ENCODE measurements at places on chromosomes 5 and 9.

GRCh38 chr9:38671372-38671731 is 48.6 kb downstream of the FAM240B start:
- no peak for DNase-seq

GRCh38 chr9:134618163-134618832 is 23.3 kb upstream of the COL5A1 start:
- no peak for DNase-seq

- DNase-seq, result no peak
Observed at GRCh38 chr5:25863811-25864210, 1174.6 kb downstream of the CDH9 start.

GRCh38 chr9:129250786-129251185 is 72.7 kb upstream of the IER5L start:
- DNase-seq, result no peak

DNA sequence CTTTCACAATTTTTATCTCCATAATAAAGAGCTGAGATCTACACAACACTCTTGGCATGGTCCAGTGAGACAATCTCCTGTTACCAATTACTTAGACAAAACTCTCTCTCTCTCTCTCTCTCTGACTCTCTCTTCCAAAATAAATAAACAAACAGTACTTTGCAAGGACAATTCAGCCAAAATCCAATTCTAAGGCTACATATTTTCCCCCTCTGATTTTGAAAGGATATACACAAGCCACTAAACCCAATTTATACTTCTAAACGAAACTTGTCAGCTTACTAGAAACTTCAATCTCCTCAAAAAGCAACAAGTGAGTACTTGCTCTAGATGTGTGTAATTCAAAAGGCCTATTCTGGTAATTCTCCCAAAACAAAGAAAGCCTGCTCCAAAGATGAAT is 26.3 kb upstream of the TNPO1 start:
- DNase-seq, result no peak

- DNase-seq, result no peak
Observed at GRCh38 chr5:44795496-44795895, 13.3 kb upstream of the MRPS30 start.

- DNase-seq, result no peak
Observed at GRCh38 chr5:77643654-77644370, 5.3 kb upstream of the OTP start.

DNA sequence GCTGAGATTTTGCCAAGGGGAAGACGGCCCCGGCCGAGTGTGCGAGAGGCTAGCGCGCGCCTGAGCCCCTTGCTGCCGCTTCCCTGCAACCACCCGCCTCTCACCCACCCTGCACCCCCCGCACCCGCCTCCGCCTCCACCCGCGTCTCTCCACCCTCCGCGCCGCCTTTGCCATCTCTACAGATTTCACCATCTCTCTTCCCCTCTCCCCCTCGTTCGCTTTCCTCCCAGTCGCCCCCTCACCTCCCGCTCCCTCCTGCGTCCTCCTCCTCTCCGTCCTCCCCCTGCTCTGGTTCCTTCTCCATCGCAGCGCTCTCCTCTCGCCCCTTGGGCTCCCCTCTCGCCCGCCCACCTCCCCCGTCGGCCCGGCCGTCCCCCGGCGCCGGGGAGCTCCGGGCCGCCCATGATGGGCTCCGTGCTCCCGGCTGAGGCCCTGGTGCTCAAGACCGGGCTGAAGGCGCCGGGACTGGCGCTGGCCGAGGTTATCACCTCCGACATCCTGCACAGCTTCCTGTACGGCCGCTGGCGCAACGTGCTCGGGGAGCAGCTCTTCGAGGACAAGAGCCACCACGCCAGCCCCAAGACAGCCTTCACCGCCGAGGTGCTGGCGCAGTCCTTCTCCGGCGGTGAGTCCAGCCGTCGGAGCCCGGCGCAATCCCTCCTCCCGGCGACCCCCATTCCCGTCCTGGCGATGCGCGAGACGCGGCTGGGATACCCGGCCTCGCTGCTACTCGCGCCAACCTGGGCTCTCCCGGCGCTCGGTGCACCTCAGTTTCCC is at the start of gene PRDM12:
Gene PRDM12 (plus strand): TSS at position 344 of the 778 bp plus-strand sequence. CDS start 60 bp downstream, at position 404.
- DNase-seq, result no peak

DNA sequence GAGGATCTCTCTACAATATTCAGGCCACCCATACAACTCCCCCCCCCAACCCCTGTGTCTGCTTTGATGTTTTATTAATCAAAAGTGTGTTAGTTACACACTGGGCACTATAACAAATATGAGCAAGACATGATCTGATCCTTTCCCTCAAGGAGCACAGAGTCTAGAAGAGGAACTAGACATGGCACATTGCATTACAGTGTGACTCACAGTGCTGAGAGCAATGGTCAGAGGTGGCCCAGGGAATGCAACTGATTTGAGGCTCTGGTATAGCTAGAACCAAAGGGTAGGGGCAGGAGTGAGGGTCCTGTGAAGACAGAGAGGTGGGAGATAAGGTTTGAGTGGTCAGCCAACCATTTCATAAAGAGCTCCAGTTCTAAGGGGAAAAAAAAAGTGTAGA is 539.2 kb downstream of the ACTL7B start:
- peak; percentile 9 for DNase-seq

DNA sequence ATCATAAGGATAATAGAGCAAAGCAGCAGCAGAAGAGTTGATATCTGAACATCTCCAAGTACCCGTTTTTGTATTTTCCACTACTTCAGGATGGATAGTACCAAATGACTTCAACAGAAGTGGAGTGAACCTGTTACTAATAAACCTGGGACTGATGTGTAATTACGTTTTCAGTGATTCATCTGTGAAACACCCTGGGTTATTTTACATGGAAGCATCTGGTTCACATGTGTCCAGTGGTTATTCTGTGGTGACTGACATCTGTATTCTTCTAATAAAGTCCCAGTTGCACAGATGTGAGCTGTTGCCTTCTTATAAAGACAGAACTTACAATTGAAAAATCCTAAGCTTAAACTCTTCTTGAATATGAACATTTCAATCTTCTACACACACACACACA is 139.7 kb upstream of the VCAN start:
- DNase-seq, result no peak

GRCh38 chr5:2009986-2010914 is 127.5 kb upstream of the IRX4 start:
- DNase-seq, result no peak

GRCh38 chr9:82583524-82583923 is 479.4 kb downstream of the RASEF start:
- DNase-seq, result no peak

DNA sequence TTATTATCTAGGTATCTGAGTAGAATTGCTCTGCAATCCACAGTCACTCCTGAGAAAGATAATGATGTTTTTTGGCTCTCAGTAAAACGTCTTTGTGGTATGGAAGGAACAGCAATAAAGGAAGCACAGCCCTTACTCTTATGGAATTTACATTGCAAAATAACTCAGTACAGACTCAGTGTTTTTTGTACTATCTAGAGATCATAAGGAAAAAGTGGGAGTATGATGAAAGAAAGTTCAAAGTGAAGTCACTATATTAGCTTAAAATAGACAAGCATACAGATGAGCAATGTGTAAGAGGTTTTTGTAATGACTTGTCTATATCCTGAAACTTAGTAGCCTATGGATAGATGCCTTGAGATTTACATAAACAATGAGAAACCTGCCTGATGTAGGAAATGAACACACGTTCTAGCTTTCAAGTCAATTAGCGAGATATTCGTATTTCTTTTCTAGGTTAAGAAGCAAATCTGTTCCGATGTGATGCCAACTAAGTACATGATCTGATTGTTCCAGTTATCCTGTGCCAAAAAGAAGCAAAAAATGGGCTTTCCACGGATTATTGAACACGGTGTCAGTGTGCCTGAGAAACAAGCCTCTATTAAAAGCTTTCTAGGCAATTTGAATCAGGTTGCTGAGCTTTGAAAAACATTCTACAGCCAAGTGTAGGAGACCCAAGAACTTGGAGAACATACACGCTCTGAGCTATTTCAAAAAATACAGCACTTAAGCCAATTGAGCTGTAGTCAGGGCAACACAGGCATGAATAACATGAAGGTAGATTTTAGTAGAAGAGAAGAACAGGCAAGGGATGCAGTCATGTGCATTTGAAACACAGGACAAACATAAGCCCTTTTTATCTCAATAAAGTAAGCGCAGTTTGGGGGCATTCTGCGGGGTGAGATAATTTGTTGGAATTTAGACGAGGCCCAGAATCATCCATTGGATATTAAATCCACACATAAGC is 86.3 kb upstream of the TAF11L2 start:
- DNase-seq, result no peak

GRCh38 chr5:158524070-158524469 is 575.6 kb downstream of the EBF1 start:
- DNase-seq, result no peak

- DNase-seq, result no peak
Observed at GRCh38 chr9:110538647-110539041, 40.9 kb downstream of the SVEP1 start.

- no peak for DNase-seq
Observed at GRCh38 chr5:68332080-68332451, 116.5 kb downstream of the PIK3R1 start.

GRCh38 chr5:109947667-109948066 is 257.9 kb downstream of the MAN2A1 start:
- DNase-seq, result no peak

GRCh38 chr9:88435336-88435735 is 47.1 kb downstream of the SPIN1 start:
- no peak for DNase-seq

- DNase-seq, result peak; percentile 64
Observed at GRCh38 chr5:134555890-134556311, 30.4 kb downstream of the JADE2 start.

GRCh38 chr9:129939431-129939830 is 103.6 kb downstream of the FNBP1 start:
- DNase-seq, result no peak

GRCh38 chr5:108935611-108936010 is 187.9 kb downstream of the FER start:
- no peak for DNase-seq

DNA sequence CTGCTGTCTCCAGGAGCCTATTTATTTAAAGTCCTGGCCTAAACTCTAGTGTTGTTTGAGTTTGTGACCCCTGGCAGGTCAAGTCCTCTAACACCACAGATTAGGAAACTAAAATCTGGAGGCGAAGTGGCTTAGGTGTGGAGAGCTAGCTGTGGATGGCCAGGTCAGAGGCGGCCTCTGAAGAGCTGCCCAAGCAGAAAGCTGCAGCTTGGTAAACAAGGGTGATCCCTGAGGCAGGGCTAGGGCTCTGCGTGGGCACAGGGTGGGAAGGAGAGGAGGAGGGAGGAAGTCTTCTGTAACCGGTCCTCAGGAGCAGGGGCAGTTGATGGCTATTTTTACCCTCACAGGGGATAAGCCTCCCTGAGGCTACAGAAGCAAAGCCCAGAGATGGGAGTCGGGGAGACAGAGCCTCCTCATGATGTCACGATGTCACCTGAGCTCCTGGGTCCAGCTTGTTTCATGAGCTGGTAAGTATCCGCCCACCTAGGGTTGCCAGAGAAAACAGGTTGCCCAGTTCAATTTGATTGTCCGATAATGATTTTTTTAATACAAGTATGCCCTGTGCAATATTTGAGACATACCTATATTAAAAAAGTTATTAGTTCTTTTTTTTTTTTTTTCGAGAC is 25.9 kb upstream of the BOD1 start:
- DNase-seq, result no peak

DNA sequence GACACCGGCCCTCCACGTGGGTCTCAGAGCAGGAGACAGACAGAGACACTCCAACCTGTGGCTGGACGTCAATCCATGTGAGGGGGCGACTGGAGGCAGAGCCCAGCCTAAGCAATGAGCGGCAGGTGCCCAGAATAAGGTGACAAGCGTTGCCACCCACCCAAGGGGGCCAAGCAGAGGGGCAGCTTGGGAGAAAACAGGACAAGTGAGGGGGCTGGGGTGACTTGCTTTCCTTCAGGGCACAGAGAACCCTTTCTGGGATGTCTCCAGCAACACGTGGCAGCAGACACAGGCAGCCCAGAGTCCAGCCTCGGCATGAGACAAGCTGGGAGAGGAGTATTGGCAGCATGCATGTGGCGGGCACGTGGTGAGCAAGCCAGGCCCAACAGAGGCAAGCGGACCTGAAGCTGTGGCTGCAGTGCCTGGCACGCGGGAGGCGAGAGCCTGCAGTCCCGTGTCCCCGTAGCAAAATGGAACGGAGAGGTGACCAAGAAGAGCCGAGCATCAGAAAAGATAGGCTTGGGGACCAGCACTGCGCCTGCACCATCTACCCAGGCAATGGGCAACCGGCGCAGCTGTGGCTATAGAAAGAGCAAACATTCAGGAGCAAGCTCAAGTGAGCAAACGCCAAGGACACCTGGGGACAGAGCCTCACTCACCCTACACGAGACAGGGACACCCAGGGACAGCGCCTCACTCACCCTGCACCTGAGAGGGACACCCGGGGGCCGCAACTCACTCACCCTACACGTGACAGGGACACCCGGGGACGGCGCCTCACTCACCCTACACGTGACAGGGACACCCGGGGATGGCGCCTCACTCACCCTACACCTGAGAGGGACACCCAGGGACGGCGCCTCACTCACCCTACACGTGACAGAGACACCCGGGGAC is 6.2 kb downstream of the TERT start:
- no peak for DNase-seq

DNA sequence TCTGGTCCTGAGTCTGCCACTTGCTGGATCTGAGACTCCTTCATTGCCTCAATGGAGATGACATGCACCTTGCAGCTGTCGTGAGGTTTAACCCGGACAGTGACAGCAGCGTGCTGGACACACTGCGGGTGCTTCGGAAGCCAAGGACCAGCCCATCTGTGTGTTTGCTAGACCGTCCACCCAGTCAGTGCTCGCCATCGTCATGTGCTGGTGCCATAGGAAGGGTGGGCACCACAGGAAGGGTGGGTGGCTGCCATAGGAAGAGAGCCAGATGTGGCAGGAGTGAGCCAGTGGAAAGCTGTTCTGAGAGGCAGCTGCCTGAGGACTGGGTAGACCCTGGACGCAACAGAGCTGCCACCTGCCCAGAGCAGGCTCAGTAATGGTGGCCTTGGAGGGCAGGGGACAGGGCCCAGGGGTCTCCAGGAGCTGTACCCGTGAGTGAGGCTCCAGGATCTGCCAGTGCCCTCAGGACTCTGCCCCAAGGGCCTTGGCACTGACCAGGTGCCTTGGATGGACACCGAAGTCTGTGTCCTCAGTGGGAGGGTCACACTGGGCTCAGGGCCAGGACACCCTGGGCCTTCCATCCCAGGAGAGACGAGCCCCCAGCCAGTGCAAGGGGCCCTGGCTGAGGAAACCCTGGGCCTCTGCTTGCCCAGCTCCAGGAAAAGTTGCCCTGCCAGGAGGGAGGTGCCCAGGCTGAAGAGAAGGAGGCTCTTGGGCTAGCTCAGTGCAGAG is 21.8 kb downstream of the FLT4 start:
- no peak for DNase-seq

DNA sequence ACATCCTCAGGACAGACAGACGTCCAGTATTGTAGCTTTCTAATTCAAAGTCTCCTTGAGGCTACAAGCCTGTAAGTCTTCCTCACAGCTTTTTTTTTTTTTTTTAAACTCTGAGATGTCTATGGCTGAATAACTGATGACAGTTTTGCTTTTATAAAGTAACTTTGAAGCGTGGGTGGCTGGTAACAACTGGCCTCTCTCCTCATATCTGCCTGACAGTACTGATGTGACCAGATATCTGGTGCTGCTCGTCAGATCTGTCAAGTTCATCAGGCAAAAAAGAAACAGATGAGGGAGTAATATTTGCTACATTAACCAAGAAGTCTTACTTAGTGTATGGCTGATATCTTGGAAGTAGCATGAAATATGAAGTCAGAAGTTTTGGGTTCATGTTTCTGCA is 72.6 kb downstream of the GDNF start:
- DNase-seq, result no peak

Measured in AG08396 (cell line).